ENCODE measurements at places on chromosomes 3 and 15.

DNA sequence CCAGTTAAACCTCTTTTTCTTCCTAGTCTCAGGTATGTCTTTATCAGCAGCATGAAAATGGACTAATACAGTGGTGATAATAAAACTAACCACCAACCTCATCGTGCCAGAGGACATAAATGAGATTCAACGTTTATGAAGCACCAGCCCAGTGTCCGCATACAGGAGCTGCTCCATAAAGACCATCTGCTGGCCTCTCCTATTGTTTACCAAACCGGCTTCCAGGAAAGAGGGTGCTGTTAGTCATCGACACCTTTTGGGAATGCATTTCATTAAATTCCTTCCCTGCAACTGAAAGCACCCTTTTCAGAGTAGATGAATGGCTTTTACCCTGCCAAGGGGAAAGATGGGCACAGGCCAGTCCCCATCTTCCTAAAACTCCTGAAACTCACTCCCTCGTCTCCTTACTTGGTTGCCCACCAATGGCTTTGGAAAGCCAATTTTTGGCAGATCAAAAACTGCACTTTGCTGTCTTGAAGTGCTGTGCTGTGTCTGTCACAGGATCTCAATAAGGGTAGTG lies 122.1 kb downstream of the AQP9 start:
- DNase-seq, result no peak

DNA sequence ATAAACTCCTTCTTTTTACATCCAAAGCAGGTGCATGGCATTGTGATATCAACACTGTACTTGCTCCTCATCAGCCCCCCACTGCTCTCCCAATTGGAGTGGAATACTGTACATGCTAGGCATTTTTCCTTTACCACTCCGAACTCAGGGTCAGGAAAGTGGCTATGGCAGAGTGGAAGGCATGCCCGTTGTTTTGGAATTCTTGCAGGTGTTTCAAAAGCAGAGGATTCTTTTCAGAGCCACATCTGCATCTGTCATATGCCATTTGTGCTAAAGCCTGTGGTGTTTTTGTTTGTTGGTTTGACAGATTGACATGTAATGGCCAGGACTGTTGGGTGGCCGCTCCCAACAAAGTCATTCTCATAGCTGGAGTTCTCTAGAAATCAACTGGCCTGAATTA lies 41.7 kb downstream of the SOX2 start:
- DNase-seq, result no peak

GRCh38 chr15:70720228-70721016 lies 42.9 kb downstream of the UACA start:
- no peak for DNase-seq

DNA sequence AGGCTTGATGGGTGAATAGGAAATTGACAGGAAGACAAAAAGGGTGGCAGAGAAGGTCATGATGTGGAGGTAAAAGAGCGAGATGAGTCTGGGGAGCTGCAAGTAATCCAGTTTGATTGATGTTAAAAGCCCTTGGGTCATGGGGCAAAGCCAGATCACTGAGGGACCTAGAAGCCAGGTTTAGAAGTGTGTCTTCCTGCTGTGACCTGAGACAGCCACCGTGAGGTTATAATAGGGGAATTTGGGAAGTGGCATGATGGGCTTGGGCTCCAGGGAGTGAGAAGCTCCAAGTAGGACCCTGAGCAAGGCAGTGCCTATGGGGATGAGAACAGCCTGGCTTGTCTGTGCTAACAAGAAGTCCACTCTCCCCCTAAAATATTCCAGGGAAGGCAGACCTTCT lies 298.5 kb downstream of the RPLP1 start:
- DNase-seq, result no peak

- no peak for DNase-seq
Measured at GRCh38 chr3:71478568-71478967, 105.0 kb downstream of the FOXP1 start.

DNA sequence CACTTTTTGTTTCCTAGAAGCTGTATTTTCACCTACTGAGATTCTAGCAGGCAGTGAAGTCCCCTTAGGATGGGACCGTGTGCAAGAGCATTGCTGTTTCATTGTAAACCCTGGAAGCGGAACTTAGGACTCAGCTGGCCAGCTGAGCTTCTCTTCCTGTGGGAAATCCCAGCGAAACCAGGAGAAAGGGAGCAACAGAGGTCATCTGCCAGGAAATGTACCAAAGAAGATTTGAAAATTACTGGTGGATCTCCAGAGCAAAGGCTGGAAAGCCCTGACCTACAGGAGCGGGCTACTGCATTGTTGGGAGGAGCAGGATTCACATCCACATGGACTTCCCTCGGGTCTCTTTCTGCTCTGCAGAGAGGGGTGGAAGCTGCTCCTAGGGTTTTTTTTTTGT lies 7.6 kb upstream of the ADPRH start:
- no peak for DNase-seq

DNA sequence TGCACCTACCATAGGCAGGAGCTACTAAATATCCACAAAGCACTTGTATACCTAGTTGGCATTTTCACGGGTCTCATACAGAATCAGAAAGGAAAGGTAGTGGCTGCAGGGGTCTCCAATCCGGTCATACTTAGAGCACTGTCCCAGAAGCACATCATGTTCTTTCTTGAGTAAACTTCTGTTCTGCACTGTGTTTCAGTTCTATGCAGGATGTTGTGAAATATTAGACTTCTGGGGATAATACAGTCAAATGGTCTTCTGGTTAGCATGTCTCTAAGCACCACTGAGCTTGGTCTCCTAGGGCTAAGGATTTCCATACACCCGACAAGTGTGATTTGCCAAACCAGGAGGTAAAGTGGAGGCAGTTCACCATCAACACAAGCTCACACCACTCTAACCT lies 27.9 kb downstream of the MINDY4B start:
- no peak for DNase-seq

- no peak for DNase-seq
Measured at GRCh38 chr3:180280555-180280954, 243.8 kb upstream of the PEX5L start.

GRCh38 chr3:124634210-124635168 lies 95.8 kb upstream of the UMPS start:
- DNase-seq, result no peak

GRCh38 chr3:135023996-135024658 lies 229.1 kb downstream of the EPHB1 start:
- DNase-seq, result no peak

GRCh38 chr3:47634996-47635395 lies 56.3 kb upstream of the CSPG5 start:
- no peak for DNase-seq

DNA sequence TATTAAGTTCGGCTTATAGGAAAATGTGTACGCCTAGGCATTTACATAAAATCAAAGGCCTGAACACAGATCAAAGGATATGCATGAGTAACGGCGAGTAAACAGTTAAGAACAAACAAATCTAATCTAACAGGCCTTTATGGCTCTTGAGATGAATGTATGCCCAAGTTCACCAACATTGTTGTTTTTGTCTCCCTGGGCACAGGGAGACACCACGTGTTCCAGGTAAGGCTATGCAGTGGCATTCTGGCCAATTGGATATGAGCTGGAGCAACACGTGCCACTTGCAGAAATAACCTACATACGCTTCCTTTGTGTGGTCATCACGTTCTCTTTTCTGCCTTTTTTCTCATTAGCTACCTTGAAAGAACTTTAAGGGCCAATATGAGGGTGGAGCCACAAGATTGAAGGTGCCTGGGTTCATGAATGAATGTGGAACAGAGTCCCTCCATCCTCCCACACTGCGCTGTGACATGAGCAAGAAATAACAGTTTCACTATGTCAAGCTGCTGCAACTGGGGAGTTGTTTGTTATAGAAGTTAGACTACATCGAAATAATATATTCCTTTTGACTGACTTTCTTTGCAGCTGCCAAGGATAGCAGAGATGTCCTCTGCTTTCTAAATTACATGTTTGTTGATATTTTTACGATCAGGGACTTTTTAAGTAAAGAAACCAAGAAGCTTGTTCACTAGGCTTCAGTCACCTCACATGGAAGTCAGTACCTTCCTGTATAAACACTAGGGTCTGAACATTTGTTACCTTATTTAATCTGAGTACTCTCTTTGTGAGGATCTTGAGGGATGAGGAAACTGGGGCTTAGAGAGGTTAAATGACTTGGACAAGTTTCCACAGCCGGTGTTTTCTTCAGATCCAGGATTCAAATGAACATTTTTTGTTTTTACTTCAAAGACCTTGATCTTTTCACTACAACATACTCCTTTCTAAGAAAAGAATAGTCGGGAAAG lies 427.5 kb upstream of the TBL1XR1 start:
- DNase-seq, result no peak

- DNase-seq, result no peak
Measured at GRCh38 chr15:50067254-50067653, 51.8 kb downstream of the ATP8B4 start.

Measured in esophagus squamous epithelium (tissue), 5 donors.